ENCODE measurements at places on chromosomes 13 and 19.

DNA sequence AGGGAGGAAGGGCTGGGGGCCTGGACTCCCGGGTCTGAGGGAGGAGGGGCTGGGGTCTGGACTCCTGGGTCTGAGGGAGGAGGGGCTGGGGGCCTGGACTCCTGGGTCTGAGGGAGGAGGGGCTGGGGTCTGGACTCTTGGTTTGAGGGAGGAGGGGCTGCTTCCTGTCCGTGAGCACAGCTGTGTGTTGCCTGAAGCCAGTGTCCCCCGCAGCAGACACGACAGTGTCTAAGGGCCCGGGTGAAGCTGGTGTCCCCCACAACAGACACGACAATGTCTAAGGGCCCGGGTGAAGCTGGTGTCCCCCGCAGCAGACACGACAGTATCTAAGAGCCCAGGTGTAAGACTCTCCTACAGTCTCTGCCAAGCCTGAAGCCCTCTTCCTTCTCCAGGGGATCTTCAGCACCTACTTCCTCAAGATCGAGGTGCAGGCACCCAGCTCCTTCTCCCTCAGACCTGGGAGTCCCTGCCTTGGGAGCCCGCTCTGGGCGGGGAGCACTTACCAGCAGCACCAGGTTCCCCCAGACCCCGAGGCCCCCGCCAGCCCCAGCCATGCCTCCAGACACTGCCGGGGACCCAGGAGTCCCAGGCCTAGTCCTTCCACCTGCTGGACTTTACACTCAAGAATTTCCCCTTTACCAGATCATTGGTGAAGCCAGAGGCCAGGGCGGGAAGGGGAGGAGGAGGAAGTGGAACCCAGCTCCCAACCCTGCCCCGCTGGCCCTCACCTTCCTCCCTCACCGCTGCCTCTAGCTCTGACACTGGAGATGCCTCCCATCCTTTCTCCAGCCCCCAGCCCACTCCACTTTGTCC is at the start of gene PTPRH:
Gene PTPRH (minus strand): TSS at position 622 of the 813 bp plus-strand sequence. CDS start 68 bp downstream, at position 554.
- DNase-seq = no peak

GRCh38 chr19:50998686-50999085 is 2.7 kb downstream of the KLK8 start:
- no peak for DNase-seq

DNA sequence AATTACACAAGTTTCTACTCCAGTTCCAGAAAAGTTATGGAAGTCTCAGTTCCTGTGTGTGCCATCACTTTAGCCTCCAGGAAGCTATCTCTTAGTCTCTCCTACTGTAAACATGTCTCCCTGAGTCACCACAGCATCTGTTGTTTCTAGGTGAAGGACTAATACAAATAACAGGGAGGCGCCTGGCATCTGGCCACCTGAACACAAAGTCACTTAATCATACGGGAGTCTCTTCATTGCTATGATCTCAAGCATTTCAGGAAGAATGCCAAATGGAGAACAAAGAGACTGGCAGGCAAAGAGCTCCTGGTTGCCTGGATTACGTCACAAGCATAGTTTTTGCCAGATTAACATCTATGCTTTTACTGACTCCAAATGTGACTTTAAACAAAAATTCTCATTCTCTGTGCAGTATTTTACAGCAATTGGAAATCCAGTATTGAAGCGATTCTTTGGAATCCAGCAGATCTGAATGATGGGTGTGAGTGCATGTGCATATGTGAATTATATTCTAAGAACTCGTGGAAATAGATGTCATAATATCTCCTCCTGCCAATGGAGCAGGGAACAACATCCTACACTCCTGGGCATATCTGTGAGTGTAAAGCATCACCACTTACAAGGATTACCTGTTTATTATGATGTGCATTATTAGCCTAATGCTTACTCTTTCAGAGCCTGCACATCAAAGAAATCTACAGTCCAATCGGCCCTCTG is 572.8 kb downstream of the PCDH9 start:
- peak; percentile 59 for DNase-seq

- DNase-seq = no peak
Observed at GRCh38 chr19:57473646-57474045, 3.7 kb downstream of the ZNF772 start.

DNA sequence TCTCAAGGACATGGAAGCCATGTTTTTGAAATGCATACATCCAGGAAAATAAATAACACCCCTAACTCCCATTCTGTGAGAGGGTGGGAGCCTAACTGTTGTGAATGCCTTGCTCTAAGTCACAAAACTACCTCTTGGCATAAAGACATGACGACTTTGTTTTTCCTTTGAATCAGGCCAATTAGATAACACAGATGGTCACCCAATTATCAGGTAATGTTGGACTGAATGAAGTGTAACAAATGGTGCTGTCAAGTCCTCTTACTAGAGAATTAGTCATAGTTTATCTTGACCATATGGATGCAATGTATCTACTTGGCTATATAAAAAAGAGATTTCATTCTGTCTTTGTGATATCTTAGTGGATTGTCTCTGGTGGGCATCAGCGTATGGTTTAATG is 553.6 kb upstream of the ATXN8OS start:
- no peak for DNase-seq

DNA sequence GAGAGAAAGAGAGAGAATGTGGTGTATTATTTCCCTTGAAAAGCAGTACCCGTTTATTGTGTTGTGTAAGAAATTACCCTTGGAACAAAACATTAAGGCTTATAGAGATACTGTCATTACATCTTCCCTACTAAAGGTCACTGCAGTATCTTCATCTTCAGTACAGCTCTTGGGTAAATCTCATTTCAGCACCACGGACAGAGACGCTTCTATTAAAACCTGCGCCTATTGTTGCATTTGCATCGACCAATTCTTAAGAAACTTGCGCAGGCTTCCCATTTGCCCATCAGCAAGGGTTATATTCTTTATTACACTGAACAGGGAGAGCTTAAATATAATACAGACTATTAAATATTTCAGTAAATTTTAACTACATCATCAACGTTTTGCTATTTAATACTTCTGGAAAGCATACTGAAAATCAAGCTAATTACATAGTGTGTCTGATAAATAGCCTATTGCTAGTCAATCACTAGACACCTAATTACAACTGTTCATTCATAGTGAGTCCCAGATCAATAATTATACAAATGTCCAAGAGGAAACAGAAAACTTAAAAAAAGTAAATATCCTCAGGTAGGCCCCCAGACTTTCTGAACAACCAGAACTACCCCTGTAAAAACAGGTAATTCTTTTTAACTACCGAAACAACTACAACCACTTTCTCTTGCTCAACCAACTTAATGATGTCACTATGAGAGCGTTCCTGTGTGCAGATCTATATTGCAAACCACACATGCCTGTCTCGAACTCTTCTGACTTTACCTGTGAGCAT is 350.6 kb downstream of the LIG4 start:
- no peak for DNase-seq

DNA sequence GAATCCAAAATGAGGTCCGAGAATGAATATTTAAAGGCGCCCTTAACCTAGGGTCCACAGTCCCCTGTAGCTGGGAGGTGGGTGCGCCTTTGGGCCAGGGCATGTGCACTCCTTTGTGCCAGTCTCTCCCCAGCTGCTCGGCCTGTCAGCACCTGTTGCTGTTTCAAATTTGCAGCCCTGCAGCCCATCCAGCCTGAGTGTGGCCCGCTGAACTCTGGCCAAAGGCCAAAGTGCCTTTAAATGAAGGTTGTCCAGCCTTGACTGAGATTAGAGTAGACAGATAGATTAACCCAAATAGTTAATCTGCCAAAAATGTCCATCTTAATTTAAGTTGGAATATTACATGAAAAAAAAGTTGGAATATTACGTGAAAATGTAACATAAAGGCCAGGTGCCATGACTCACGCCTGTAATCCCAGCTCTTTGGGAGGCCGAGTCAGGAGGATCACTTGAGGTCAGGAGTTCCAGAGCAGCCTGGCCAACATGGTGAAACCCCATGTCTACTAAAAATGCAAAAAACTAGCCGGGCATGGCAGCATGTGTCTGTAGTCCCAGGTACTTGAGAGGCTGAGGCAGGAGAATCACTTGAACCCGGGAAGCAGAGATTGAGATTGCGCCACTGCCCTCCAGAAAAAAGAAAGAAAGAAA is 25.3 kb downstream of the TPT1 start:
- DNase-seq = no peak

DNA sequence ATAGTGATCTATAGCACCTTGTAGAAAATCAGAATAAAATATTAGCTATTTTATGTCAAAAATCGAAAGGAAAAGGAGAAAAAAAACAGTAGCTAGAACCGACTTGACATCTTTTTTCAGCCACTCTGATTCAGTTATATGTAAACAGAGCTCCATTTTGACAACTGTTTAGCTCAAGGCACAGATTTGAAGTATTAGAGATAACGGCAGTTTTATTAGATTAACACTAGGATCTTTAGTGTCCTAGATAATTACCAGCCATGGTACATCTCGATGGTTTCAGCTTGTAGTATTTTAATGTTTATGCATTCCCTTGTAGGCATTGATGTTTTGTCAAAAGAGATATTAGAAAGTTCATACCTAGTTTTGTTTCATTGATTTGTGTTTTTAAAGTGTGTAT is 67.3 kb downstream of the PCDH17 start:
- DNase-seq = no peak

GRCh38 chr13:77554069-77554468 is 18.6 kb downstream of the SCEL start:
- no peak for DNase-seq

GRCh38 chr19:39557811-39558623 is 18.1 kb upstream of the EID2 start:
- DNase-seq = no peak

DNA sequence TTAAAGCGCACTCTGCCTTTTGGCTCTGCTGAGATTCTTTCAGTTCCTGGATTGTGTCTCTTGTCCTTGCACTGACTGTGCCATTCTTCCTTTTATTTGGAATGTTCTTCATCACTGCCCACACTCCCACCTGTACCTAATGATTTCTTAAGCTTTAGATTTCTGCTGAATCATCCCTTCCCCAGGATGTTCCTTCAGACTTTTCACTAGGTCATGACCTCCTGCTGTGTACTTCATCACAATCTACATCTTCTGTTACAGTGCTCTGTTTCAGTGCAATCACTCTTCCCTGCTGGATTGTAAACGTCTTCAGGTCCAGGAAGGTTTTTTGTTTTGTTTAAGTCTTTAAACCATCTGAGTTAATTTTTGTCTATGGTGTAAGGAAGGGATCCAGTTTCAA is 281.0 kb downstream of the ATP8A2 start:
- no peak for DNase-seq

GRCh38 chr19:54298357-54299125 is 14.4 kb downstream of the LILRA5 start:
- no peak for DNase-seq
